ENCODE measurements at places on chromosomes 7 and 10. TPM values are rescaled to one million over a fixed set of nuclear protein-coding genes. Genes with fewer than 3 reads are reported as not detected.
A peak's percentile ranks its signal among the peaks of the same experiment; 100 is the strongest.

Gene GCK
- total RNA-seq, result not detected

Gene TRIM56
- 72.6 TPM for total RNA-seq

Gene SPRN
- not detected for total RNA-seq

Gene ITGA8
- total RNA-seq, result not detected

Gene ZNF680
- 12.8 TPM for total RNA-seq

Gene LRRC17
- total RNA-seq, result 0.15 TPM

Gene LIPF
- total RNA-seq, result not detected

DNA sequence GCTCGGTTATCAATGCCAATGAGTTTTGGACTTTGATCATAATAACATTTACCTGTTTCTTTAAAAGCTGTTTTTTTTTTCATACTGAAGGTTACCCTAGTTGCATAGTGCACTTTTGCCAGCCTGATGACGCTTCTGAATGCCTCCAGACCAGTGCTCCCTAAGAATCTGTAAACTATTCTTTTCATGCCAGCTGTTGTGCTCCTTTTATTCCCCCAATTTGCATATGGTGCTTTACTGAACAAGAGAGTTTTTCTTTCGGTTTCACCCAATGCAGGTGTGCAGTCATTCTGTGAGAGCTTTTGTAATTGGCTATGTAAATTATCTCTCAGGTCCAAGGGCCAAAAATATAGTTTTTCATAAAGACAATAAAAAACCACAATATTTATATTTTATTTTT, 48.1 kb upstream of the GLCCI1 start:
- no peaks in the 10 kb centered on the region for H3K27me3 ChIP-seq
- no peak overlapping the region for H3K27ac ChIP-seq
- DNase-seq, result peak; percentile 21
- peaks cover 4% of the 10 kb centered on the region for H3K36me3 ChIP-seq

DNA sequence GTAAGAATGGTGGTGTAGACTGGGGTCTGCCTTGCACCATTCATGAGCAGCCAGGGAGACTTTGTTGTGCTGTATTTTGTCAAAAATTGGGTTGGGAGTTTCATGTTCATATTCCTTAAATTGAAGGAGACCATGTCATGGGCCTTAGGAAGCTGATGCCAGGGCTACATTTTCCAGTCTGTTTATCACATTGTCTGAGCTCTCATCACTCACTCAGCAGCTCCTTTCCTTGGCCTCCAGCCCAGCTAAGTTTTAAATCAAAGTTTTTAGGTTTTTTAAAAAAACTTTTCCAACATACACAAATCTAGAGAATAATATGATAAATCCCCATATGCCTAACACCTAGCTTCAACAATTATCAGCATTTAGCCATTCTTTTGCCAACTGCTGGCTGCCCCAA, 12.6 kb upstream of the FAM13C start:
- no peak overlapping the region for H3K27ac ChIP-seq
- H3K4me1 ChIP-seq, result no peaks in the 10 kb centered on the region
- no peak overlapping the region for H3K4me3 ChIP-seq
- no peaks in the 10 kb centered on the region for H3K27me3 ChIP-seq
- DNase-seq, result no peak
- no peaks in the 10 kb centered on the region for H3K36me3 ChIP-seq

GRCh38 chr10:102009801-102010425, 46.1 kb downstream of the ARMH3 start:
- H3K36me3 ChIP-seq, result peaks cover 31% of the 10 kb centered on the region
- DNase-seq, result peak; percentile 42
- no peaks in the 10 kb centered on the region for H3K27me3 ChIP-seq
- no peak overlapping the region for H3K4me3 ChIP-seq

GRCh38 chr10:24848195-24848594, 104.2 kb downstream of the PRTFDC1 start:
- H3K4me1 ChIP-seq, result peaks cover 5% of the 10 kb centered on the region
- peaks cover 2% of the 10 kb centered on the region for H3K27me3 ChIP-seq
- H3K4me3 ChIP-seq, result no peak overlapping the region

- H3K36me3 ChIP-seq, result no peaks in the 10 kb centered on the region
- H3K4me3 ChIP-seq, result no peak overlapping the region
- peaks cover 4% of the 10 kb centered on the region for H3K4me1 ChIP-seq
- H3K27me3 ChIP-seq, result no peaks in the 10 kb centered on the region
- no peak overlapping the region for H3K27ac ChIP-seq
Observed at GRCh38 chr10:101464599-101464998, 110.6 kb downstream of the BTRC start.

DNA sequence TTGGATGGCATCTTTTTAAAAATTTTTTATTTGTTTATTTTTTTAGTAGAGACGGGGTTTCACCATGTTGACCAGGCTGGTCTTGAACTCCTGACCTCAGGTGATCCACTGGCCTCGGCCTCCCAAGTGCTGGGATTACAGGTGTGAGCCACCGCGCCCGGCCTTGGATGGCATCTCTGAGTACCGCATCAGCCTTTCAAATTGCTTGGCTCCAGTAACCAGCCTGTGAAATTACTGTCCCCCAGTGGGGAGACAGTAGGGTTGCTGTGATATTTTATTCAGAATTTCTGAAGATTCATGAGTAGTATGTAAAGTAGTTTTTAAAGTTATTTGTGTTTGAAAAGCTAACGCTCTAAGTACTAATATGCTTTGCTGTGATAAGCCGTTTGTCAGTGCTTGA, 1.2 kb downstream of the NUB1 start:
- peak overlapping the region; percentile 78 for H3K4me3 ChIP-seq
- H3K27ac ChIP-seq, result peak overlapping the region; percentile 76
- H3K27me3 ChIP-seq, result no peaks in the 10 kb centered on the region
- peaks cover 29% of the 10 kb centered on the region for H3K36me3 ChIP-seq

DNA sequence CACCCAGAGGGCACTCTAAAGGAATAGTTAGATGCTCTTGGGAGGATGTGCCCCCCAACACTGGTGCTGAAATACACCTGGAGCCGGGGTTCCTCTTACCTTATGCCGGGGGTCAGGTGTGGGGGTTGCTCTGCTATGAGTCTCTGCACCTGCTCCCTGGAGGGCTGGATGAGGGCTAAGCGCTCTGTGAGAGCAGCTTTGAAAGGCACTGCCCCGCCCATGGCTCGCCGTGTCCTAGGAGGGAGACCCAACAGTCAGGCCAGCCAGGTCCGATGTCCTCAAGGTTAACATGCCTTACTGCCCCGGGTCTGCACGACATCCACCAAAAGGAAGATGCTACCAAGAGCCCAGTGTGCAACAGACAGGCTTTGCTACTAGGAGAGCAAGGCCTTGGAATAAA, 31.7 kb downstream of the PSPH start:
- H3K36me3 ChIP-seq, result peaks cover 8% of the 10 kb centered on the region
- DNase-seq, result no peak
- no peak overlapping the region for H3K27ac ChIP-seq
- H3K4me1 ChIP-seq, result no peaks in the 10 kb centered on the region

DNA sequence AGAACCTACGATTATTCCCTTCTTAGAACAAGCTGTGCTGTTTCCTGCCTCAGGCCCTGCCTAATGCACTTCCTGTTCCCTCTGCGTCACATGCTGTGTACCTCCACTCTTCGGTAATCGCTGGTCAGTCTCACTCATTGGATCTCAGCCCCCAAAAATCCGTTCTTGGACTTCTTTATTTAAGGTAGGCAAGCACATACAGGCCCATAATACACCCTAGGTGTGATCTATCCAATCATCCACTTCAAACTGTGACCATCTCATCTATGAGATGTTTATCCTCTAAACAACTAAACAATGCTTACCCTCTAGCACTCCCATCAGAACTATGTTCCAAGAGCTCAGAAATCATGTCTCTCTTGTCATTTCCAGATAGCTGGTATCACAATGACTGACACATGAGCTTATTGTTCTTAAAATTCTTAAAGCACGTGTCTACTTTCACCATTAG, 83.9 kb downstream of the CADPS2 start:
- H3K36me3 ChIP-seq, result no peaks in the 10 kb centered on the region
- no peak overlapping the region for H3K27ac ChIP-seq
- no peak overlapping the region for H3K4me3 ChIP-seq
- H3K27me3 ChIP-seq, result no peaks in the 10 kb centered on the region
- no peaks in the 10 kb centered on the region for H3K4me1 ChIP-seq
- no peak for DNase-seq

GRCh38 chr10:95834406-95834805, 73.4 kb upstream of the CC2D2B start:
- H3K27me3 ChIP-seq, result no peaks in the 10 kb centered on the region
- H3K4me3 ChIP-seq, result no peak overlapping the region
- H3K27ac ChIP-seq, result peak overlapping the region; percentile 99

- H3K27me3 ChIP-seq, result peaks cover 39% of the 10 kb centered on the region
- H3K27ac ChIP-seq, result no peak overlapping the region
- no peak overlapping the region for H3K4me3 ChIP-seq
Observed at GRCh38 chr7:28245123-28245878, 64.7 kb upstream of the JAZF1 start.

- no peaks in the 10 kb centered on the region for H3K36me3 ChIP-seq
- H3K4me1 ChIP-seq, result no peaks in the 10 kb centered on the region
- no peak for DNase-seq
- H3K27me3 ChIP-seq, result no peaks in the 10 kb centered on the region
Observed at GRCh38 chr7:51457079-51457478, 140.5 kb upstream of the COBL start.

DNA sequence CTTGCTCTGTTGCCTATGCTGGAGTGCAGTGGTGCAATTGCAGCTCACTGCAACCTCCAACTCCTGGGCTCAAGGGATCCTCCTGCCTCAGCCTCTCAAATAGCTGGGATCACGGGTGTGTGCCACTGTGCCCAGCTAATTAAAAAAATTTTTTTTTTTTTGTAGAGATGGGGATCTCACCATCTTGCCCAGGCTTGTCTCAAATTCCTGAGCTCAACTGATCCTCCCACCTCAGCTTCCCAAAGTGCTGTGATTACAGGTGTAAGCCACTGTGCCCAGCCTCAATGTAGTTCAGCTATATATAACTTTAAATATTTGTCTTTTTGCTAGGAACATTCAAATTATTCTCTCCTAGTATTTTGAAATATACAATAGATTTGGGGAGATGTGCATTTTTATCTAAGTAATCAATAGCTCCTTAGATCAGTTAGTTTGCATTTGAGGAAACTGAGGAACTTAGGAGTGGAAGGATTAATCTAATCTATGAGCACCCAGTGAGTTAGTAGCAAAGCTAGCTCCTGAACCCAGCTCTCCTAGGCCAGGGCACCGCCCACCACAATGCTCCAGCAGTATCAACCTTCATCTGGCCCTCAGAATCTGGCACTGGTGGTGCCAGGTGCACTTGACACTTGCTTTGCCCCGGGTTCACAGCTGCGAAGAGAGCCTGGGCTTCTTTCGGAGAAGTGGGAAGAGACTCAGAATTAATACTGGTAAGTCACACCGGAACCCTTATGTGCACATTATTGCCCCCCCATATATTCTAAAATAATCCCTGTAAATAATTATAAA, 5.9 kb upstream of the LRMDA start:
- peaks cover 19% of the 10 kb centered on the region for H3K27me3 ChIP-seq
- no peak overlapping the region for H3K4me3 ChIP-seq
- no peak for DNase-seq
- no peak overlapping the region for H3K27ac ChIP-seq
- H3K4me1 ChIP-seq, result no peaks in the 10 kb centered on the region

DNA sequence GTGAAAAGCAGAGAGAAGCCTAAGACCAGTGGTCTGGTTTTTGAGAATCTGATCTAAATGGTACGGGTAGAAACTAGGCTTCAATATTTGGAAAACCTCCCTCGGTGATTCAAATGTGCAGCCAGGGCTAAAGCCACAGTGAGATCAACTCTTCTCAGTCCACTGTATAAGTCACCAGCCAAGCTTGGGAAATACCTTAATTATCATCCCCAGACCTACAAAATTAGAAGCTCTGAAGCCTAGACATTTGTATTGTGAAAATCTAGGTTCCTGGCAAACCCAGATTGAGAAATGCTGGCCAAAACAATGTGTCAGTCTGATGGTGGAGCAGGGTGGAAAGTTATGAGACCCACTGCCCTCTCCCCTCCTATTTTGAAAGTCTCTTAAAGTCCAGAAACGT, 131.7 kb downstream of the DGKI start:
- no peak overlapping the region for H3K27ac ChIP-seq
- no peak for DNase-seq
- no peaks in the 10 kb centered on the region for H3K36me3 ChIP-seq
- H3K27me3 ChIP-seq, result peaks cover 3% of the 10 kb centered on the region
- H3K4me3 ChIP-seq, result no peak overlapping the region
- H3K4me1 ChIP-seq, result no peaks in the 10 kb centered on the region

GRCh38 chr7:94425546-94425945, 30.9 kb downstream of the COL1A2 start:
- no peak overlapping the region for H3K4me3 ChIP-seq
- H3K27me3 ChIP-seq, result no peaks in the 10 kb centered on the region
- H3K27ac ChIP-seq, result no peak overlapping the region
- H3K4me1 ChIP-seq, result no peaks in the 10 kb centered on the region

GRCh38 chr10:59885430-59886134, 20.8 kb downstream of the CCDC6 start:
- H3K36me3 ChIP-seq, result peaks cover 9% of the 10 kb centered on the region
- no peaks in the 10 kb centered on the region for H3K27me3 ChIP-seq
- peak overlapping the region; percentile 37 for H3K27ac ChIP-seq
- H3K4me1 ChIP-seq, result peaks cover 72% of the 10 kb centered on the region
- H3K4me3 ChIP-seq, result no peak overlapping the region
- DNase-seq, result peak; percentile 38

DNA sequence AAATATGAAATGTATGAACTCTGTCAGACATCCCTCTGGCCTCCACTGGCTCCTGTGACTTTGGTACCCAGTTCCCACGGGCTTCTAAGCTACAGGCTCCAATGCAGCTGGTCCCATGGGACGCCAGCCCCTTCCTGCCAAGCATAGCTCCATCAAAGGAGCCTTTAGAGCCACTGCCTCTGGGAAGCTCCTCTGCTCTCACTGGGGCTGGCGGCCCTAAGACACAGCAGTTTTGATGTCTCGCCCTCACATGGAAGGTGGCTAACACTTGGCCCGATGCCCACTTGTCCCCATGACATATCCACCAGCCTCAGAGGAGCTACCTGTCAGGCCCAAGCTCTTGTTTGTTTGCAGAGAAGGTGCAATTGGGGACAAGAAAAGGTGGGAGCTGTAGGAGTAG, 453.7 kb upstream of the LRRN3 start:
- no peaks in the 10 kb centered on the region for H3K36me3 ChIP-seq
- peaks cover 5% of the 10 kb centered on the region for H3K27me3 ChIP-seq
- H3K4me3 ChIP-seq, result no peak overlapping the region
